ENCODE measurements at places on chromosomes 7 and 10.

DNA sequence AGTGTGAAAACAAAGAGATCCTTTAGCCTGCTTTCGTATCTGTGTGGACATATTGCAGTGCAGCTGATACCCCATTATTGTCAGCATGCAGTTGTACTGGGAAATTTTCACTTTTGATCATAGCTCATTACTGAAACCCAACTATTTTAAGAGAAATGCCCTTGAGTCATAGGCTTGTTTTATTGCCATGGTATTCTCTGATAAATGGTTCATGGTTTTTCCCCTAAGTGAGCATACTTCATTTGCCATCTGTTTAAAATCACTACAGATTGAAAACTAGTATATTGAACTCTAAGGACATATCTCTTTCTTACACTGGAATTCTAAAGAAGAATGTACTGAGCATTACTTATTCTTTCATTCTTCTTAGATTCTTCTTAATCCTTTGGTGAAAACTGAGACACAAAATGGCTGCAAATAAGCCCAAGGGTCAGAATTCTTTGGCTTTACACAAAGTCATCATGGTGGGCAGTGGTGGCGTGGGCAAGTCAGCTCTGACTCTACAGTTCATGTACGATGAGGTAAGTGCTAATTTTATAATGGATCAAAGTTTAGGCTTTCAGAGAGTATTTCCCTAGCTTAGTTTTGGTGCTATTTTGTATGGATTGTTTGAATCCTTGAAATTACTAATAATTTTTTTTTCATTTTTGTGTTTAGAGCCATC, 63.0 kb downstream of the RALA start:
- DNase-seq = no peak

DNA sequence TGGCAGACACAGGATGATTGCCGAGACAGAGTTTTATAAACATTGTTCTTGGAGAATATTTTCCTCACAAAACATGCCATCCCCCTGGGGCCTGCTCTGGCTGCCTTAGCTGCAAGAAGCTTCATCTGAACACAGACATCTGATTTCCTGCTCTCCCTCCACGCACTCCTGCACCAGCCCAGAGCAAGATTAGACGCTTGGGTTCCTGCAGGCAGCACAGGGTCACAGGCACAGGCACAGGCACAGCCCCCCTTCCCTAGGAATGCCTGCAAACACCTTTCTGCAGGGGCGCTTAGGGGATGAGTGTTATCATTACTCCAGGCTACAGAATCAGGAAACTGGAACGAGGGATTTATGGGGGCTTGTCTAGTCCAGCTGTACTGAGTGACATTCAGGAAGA, 450.3 kb downstream of the GRID1 start:
- DNase-seq = no peak

DNA sequence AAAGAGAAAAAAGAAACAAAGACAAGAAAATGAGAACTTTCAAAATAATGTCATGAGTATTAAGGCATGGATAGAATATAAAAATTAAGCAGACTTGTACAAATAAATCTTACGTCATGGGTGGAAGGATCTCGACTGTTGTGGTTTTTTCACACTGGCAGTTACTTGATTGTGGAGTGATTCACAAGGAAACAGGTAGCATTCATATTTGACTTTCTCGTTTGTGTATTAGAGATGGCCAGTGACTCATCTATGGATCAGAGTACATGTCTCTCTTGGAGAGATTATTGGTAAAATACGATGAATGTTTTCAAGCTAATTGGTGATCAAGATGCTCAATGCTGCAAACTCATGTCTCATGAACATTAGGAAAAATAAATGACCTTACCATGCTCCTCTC, 564.3 kb downstream of the GATA3 start:
- peak; percentile 45 for DNase-seq

DNA sequence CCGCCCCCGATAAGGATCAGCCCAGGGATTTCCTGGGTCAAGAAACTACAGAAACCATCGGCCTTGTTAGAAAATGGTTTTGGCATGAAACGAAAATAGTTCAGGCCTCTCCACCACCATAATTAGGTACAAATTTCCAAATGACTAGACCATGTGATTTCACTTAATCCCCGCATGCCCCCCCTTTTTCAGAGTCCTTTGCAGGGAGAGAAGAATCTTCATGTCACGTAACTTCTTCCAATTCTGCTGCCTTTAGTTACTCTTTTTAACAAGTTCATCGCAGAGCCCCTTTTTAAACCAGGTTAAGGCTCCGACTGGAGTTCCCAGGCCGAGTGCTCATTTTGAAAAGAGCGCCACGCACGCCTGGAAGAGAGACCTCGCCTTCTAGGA, 3.4 kb downstream of the PDGFA start:
- DNase-seq = no peak

- no peak for DNase-seq
Measured at GRCh38 chr7:134458341-134458805, 527 bp downstream of the AKR1B1 start.

DNA sequence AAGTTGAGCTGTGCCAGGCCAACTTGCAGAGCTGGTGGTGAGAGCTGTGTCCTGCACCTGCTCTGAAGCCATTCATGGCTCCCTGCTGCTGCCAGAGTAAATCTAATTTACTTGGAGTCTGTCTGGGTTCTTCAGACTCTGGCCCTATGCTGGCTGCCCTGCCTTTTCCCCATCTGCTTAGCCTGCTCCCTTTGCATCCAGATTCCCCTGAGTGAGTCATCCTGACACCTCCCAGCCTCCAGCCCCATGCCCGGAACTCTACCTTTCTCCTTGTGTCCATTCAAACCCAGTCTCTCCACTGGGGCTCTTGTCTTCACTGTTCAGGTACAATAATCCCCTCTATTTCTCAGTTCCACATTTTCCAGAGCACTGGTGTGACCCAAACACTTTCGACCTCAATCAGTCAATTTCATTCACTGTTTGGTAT, 434.4 kb upstream of the ZMIZ1 start:
- DNase-seq = no peak

DNA sequence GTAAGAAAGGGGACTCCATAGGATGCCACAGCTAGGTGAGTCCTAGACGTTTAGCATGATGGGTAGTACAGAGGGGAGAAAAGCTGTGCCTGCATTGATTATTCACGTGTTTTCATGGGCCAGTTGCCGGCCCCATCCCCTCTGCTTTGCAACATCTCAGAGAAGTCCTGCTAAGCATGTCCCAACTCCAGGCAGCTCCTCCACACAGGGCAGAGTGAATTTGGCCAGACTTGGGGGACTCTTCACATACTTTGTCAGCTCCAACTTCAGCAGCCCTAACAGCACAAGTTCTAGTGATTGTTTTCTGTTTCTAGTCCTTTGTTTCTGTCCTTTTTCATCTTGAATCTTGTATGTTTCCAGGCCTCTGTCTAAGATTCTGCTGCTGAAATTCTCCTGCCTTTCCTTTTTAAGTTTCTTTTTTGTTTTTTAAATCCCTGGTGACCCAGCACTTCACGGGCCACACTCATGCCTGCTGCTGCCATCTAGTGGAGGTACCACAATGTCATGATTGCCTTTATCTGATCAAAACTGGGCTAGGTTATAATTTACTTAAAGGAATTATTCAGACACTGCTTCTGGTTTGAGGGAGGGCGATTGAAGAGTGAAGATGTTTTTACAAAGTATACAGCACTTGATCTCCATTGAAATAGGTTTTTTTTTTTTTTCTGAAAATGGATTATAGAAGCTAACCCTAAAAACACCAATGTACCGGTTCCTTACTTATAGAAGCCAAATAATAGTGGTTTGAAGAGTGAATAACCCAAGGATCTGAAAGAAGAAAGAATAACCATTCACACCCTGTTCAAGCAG, 276.9 kb downstream of the CSTF2T start:
- peak; percentile 59 for DNase-seq

DNA sequence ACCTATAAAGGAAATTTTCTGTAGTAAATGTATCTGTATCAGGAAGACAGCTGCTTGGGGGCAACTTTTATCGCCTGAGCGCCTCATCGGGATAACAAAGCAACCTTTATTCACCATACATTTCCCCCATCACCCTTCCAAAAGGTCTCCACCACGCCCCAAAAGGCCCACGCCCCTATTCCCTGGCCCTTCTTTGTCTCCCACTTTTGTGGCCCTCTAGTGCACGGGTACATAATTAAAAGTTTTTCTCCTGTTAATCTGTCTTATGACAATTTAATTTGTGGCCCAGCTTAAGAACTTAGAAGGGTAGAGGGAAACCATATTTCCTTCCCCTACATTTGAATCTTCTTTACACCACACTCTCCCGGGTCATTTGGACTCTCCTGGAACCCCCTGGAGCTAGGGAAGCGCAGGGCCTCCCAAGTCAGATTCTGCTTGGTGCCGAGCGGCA, 625 bp downstream of the RP9 start:
- DNase-seq = peak; percentile 36

- DNase-seq = no peak
Measured at GRCh38 chr10:66823301-66823700, 102.5 kb upstream of the LRRTM3 start.
